ENCODE measurements at places on chromosomes 6 and 20. TPM values are rescaled to one million over a fixed set of nuclear protein-coding genes. Genes with fewer than 3 reads are reported as not detected.
A peak's percentile ranks its signal among the peaks of the same experiment; 100 is the strongest.

Gene SEMG1
- total RNA-seq: not detected

Gene CRISP2
- not detected for total RNA-seq

Gene SLC12A5
- not detected for total RNA-seq

Gene DEFB132
- not detected for total RNA-seq

Gene SRXN1
- 9.4 TPM for total RNA-seq

Gene TRIM15
- total RNA-seq: not detected

Gene TMEM63B
- total RNA-seq: 9.1 TPM

Gene LY6G6D
- total RNA-seq: not detected

Gene PRRC2A
- 262 TPM for total RNA-seq

Gene BPIFB2
- total RNA-seq: not detected

Gene TINAG
- not detected for total RNA-seq

Gene BNIP5
- not detected for total RNA-seq

Gene FAXC
- total RNA-seq: not detected

Gene PDE10A
- not detected for total RNA-seq

Gene PRIM2
- 42.0 TPM for total RNA-seq

Gene RAD21L1
- 0.18 TPM for total RNA-seq

- DNase-seq: no peak
Measured at GRCh38 chr20:19498756-19499155, 259.3 kb upstream of the RIN2 start.

DNA sequence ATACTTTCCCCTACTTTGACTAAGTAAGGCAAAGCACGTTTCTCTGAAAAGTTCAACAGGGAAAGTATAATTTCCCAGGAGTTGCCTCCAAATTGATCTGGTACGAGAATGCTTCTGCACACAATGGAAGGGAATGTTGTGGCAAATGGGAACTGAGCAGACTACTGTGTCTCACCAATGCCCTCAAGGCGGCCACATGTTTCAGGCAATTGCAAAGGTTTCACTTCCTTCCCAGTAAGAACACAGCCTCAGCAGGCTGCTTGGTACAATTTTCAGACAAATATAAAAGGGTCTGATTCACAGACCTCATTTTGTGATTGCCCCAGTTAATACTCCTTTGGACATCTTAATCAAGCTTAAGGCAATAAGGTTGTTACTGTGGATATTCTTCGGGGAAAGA is 71.2 kb downstream of the KIAA0319 start:
- DNase-seq: no peak

- peak; percentile 83 for DNase-seq
Measured at GRCh38 chr20:3753098-3753497, 14.5 kb downstream of the ADISSP start.

- DNase-seq: no peak
Measured at GRCh38 chr6:119112812-119113530, 34.5 kb upstream of the FAM184A start.

DNA sequence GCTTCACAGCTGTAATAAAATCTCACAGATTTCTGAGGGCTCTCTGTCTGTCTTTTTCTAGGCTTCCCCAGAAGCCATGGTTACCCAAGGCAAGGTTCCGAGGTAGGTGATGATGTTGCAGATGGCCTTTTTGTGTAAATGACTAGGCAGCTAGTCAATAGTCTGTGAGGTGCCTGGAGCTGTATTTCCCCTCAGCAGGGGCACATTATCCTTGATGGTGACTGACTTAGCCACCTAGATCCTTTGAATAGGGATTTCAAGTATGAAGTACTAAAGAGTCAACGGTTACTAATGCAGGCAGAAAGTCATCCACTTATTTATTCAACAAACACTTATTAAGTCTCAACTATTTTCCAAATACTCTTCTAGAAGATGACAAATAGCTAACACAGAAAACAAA is 49.3 kb upstream of the L3MBTL3 start:
- no peak for DNase-seq

DNA sequence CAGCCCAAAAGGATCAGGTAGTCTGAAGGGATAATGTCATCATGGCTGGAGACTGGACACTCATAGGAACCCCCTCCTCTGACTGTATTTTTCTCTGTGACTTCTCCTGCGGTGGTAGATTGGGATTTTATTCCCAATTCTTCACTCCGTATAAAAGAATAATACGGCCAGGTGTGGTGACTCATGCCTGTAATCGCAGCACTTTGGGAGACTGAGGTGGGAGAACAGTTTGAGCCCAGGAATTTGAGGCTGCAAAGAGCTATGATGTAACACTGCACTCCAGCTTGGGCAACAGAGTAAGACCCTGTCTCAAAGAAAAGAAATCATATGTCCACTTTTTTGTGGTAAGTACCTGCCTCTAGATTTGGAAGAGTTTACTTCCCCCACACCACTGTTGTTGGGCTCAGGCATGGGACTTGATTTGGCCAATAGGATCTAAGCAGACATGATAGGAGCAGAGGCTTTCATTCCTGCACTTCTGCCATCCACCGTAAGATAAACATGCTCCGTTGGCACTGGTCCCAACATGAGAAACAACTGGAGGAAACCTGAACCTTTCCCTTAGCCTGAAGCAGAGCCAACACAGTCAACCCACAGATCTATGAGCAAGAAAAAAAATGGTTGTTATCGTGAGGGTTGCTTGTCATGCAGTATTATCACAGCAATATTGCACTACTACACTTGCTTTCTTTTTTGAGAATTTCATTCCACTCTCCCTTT is 82.0 kb downstream of the JPH2 start:
- no peak for DNase-seq

GRCh38 chr6:45327956-45328522 is at the start of gene RUNX2:
TSS of gene RUNX2 (plus strand) at chr6:45328330. CDS start at chr6:45328727, 397 bp downstream.
- DNase-seq: peak; percentile 50

- DNase-seq: no peak
Measured at GRCh38 chr6:146892613-146893401, 294.0 kb downstream of the ADGB start.

GRCh38 chr20:36862857-36863668 is 12.9 kb upstream of the TLDC2 start:
- no peak for DNase-seq

- no peak for DNase-seq
Measured at GRCh38 chr20:42309050-42309449, 690.9 kb upstream of the CHD6 start.

GRCh38 chr6:22899426-22899825 is 330.1 kb downstream of the HDGFL1 start:
- no peak for DNase-seq

DNA sequence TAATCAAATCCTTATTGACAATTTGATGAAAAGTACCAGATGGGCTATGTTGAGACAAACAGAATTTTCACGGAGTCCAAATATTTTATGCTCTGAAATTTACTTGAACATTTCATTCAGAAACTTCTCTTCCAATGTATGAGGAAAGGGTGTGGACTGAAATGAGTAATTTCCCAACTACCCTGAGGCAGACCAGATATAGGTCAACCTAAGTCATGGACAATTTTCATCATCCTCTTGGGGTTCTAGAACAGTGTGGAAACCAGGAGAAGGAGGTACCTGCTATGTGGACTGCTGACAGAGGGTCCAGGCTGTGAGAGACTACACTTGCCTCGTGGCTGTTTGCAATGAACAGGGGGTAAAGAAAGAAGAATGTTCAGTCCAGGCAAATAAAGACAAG is 323.0 kb downstream of the ESR1 start:
- DNase-seq: no peak

GRCh38 chr6:143141442-143141841 is 80.8 kb downstream of the AIG1 start:
- DNase-seq: no peak

GRCh38 chr6:35500782-35501181 is 3.9 kb upstream of the TEAD3 start:
- DNase-seq: no peak

DNA sequence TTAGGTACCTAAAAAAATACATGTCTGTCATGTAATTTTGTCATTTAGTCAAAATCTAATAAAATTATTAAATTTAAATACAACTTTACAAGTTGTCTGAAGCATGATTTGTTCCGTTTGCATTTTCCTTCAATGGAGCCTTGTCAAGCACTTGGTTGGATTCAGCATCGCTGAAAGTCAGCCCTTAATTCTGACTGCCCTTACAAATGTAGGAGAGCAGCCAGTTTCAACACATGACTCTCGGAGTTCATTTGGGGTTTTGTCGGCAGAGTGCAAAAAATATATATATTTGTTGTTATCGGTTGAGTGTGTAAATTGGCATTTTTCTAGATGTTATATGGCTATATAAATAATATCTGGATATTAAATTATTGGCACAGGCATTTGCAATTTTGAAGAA is 180.6 kb downstream of the RPS12 start:
- DNase-seq: no peak

- no peak for DNase-seq
Measured at GRCh38 chr6:26126394-26127235, 39.4 kb downstream of the HFE start.

- no peak for DNase-seq
Measured at GRCh38 chr20:13687815-13688214, 49.1 kb upstream of the TASP1 start.

DNA sequence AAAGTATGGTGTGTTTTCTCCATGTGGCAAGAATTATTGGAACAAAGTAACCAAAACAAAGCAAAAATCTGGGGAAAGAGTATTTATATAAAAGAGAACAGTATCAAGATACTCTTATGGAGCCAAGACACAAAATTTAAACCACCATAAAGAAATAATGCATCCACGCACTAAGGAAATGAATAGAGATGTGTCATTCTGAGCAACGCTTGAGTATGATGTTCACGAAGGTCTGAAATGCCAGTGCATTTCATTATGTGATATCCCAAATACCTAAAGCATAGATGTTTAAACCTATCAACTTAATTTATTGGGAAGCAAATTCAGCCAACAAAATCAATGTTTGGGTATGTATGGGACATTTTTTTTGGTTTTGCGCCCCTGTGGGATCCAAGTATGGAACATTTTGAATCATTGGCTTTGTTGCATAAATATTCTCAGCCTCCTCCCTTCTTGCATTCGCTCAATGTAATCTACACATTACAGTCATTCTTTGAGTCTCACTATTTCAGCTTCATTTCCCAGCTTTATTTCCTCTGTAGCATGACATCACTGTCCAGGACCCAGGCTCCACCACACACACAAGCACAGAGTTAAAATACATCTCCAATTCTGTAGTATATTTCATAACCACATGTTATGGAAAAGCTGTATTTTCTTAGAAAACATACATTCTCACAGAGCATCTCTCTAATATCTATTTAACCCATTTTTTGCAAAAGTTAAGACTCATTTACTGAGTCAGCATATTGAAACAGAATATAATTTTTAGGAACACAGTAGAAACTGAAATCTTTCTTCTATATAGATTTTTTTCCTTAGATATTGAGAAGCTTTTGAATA is 11.6 kb upstream of the MOXD1 start:
- no peak for DNase-seq

- DNase-seq: peak; percentile 1
Measured at GRCh38 chr6:151961809-151962208, 154.3 kb downstream of the ESR1 start.

DNA sequence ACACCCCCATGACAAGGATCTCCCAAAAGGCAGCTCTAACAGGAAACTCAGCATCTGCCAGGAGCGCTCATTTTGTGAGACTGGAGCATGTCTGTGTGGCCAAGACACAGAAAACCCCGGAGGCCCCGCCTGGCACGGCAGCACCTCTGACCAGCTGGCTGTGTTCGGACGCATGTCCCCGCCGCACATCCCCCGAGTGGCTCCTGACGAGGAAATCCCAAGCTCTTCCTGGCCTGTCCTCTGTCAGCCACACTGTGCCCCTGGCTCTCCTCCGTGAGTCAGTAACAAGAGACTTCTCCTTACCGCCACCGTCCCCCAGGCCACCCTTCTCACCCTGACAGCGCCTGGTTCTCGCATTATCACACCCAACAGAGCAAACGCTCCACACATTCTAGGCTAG is 14.4 kb downstream of the SLC2A4RG start:
- DNase-seq: no peak

DNA sequence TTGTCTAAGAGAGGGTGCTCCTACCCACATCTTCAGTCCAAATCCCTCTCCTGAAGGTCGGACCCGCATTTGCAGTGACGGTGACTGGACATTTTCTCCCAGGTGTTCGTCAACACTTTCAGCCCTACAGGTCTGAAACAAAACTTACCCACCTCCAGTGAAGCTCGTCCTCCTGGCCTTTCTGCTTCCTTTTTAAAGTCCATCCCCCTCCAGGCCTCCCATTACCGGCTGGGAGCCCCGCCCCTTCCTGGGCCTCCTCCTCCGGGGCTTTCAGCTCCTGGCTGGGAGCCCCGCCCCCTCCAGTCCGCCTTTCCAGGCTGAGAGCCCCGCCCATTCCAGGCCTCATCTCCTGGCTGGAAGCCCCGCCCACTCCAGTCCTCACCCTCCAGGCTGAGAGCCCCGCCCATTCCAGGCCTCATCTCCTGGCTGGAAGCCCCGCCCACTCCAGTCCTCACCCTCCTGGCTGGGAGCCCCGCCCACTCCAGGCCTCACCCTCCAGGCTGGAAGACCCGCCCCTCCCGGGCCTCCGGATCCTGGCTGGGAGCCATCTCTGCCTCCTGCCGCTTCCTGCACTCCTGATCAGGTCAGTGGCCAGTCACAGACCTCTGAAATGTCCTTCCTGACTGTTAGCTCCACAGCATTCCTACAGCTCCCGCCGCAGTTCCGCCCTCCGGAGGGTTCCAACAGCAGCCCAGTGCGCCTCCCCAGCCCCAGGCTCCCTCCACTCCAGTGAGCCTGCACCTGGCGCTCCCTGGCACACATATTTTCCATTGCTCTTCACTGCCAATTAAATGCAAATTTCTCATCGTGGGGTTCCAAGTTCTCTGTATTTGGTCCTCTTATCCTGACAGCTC is 98.5 kb downstream of the LY86 start:
- DNase-seq: peak; percentile 13

- DNase-seq: no peak
Measured at GRCh38 chr6:111894951-111895350, 21.7 kb upstream of the FYN start.

DNA sequence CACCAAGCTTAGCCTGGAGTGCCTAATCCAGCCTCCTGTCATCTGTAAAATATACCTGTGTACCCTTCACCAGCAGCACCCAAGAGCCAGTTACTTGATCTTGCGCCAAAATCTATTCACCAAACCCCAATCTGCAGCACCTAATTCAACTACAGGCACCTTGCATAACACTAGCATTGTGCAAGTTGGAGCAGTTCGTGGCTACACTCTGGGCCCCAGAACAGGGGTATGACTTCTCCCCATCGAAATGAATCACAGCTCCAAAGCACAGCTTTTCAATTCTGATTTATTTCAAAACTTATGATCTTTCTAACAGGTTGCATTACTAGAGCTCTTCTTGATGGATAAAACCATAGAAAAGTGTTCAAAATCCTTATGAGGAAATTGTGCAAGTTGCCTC is 100.4 kb upstream of the TCF21 start:
- no peak for DNase-seq
